ENCODE measurements at places on chromosomes 12 and 14.

GRCh38 chr14:94770815-94771157 is 873 bp upstream of the GSC start:
- no peak for DNase-seq

DNA sequence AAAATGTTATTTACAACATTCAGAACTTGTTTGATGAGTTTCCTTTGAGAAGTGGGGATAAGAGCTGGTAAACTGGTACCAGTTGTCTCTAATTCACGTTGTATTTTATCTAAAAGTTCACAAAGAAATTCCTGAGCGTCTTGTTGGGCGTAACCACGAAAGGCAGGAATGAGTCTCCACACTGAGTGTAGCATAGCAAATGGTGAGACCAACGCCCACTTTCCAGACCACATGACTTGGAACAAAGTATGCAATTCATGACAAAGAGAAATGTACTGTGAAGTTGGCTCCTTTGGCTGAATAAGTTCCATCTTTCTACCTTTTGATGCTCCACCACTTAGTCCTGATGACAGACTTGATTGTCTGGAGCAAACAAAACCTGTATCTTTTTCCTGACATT is 18.4 kb downstream of the USP44 start:
- DNase-seq = no peak

DNA sequence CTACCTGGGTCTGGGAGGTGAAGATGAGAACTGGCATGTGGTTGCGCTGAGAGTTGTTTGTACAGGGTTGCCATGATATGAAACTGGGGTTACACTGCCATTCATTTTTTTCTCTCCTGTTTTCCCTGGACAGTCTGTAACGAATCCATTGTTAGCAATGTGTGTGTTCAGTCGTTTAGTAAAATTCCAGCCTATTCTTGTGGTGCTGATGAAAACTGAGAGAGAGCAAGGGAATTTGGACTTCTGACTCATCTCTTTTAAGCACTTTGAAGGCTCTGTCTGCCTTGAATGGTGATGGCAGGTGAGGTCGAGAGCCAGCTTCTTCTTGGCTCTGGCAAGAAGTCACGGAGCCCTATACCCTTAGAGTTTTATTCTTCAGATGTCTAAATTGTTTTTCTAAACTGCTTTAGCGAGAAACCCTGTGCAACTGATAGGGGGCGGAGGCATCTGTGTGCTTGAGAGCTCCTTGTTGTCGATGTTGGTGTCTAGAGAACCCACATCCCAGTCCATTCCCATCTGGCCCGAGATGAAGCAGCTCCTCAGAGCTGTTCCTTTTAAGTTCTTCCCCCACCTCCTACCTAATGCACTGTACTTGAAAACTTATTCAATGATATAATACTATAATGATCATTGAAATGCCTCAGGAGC is 204.4 kb downstream of the TMX1 start:
- no peak for DNase-seq

DNA sequence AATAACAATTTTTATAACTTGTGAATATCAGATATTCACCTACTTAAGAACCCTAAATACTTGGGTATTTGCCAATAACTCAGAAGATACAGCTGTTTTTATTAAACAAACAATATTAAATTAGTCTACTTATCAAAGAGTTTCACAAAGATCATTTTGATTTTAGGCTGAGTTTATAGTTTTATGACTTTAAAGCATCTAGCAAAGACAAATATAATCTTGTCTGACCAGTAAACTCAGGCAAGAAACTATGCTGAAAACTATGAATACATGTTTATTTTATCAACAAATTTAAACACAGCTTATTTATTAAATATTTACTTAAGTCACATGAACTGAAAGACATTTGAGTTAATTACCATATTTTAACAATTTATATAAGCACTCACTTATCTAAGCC is 18.5 kb upstream of the SERPINA1 start:
- DNase-seq = no peak

DNA sequence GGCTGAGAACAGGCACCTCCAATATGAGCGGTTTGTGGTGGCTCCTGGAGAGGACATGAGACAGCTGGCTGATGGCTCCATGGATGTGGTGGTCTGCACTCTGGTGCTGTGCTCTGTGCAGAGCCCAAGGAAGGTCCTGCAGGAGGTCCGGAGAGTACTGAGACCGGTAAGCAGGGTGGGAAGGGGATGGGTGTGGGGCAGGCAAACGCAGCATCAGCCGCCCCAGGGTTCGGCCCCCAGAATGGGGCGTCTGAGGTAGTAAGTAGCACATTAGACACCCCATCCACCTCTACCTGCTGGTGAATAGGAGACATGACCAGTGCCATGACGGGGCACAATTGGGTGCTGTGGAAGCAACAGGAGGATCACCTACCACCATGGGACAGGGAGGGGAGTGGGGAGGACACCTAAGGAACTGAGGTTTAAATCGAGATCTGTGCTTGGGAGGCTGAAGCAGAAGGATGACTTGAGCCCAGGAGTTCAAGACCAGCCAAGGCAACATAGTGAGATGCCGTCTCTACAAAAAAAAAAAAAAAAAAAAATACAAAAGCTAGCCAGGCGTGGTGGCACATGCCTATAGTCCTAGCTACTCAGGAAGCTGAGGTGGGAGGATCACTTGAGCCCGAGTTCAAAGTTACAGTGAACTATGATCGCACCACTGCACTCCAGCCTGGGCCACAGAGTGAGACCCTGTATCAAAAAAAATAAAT is 25.5 kb downstream of the ITGA7 start:
- DNase-seq = no peak

All from stimulated activated CD4-positive, alpha-beta T cell treated with anti-CD3 and anti-CD28 coated beads, TNF-alpha, amount 100 ng/mL, for 48 hours (primary cell).